ENCODE measurements at places on chromosomes 2 and 18.

DNA sequence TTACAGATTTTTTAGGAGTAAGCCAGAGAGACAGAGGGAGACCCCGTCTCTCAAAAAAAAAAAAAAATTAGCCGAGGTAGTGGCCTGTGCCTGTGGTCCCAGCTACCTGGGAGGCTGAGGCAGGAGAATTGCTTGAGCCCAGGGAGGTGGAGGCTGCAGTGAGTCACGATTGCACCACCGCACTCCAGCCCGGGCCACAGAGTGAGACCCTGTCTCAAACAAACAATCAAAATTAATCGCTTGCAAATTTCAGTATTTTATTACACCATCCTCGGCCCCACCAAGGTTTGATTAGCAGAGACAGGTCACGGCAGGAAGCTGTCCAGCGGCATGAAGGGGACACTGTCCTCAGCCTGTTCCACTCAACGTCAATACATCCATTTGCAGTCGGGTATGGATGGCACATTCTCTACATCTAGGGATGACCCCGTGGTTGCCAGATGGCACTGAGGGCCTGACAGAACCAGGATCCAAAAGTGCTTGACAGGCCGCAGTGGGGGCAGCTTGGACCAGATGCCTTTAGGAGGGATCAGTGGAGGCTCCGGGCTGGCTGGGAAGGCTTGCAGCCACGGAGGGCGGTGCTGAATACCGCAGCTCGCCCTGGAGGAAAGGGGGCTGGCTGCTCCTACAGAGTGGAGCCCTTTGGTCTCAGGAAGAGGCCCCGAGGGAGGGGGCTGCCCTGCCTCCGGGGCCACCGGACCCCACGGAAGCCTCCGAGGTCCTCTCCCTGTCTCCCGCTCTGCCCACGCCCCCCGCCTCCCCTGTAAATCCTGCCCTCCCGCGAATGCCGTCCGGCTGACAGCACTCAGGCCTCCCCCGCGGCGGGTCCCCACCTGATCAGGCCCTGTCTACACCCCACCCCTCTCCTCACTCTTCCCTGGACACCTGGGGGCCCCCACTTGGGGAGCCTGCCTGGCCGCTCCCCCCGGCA, 13.1 kb downstream of the ASPRV1 start:
- DNase-seq: no peak

GRCh38 chr2:189959450-189959849, 103.1 kb downstream of the MSTN start:
- no peak for DNase-seq

DNA sequence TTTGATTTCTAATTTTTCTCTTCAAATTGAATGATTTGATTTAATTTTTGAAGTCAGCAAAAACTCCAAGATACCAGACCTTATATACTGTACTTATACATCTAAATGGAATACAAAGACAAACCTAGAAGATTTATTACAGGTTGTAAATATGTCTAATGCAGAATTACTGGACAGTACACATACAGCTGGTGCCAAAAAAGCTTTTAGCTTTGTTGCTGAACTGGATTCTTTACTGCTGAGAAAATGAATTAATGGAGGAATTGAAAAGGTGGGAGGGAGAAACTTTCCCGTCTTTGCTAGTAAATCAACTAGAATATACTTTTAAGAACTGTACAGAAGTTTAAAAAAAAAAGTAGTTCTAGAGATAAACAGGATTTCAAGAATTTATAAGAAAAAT, 17.5 kb downstream of the C1D start:
- DNase-seq: no peak

DNA sequence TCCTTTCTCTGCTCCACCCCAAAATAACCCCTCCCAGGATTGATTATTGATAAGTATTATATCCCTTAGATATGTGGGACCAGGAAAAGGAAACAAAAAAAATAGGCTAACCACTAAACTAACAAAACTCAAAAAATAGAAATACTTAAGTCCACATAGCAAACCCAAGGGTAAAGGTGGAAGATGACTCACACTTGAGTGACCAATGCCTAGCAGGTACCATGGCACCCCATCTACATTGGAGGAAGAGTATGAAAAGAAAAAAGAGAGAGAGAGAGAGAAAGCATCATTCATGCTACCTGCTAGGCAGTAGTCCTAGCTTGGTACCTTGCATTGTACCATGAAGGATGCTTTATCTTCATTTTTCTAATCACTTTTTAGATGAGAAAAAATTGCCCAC, 6.3 kb downstream of the EXOC6B start:
- no peak for DNase-seq

DNA sequence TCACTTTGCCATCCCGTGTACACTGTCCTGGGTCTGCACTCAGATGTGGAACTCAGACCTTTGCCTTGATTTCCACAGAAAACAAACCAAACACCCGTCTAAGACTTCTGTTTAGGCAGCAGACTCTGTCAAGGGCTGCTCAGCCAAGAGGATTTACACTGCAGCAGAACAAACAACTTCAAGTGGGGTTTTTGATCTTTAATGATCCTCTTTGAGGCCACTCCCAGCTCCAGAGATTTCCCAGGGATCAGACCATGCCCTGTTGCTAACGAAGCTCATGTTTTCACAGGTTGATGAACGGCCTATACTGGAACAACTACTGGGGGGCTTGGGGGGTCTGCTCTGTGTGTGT, 52.5 kb upstream of the LGALSL start:
- no peak for DNase-seq

- DNase-seq: no peak
Measured at GRCh38 chr2:18119883-18120282, 241.4 kb downstream of the KCNS3 start.

GRCh38 chr2:164675687-164676086, 54.4 kb upstream of the GRB14 start:
- no peak for DNase-seq

GRCh38 chr2:50343150-50343830, 688.6 kb downstream of the NRXN1 start:
- no peak for DNase-seq

DNA sequence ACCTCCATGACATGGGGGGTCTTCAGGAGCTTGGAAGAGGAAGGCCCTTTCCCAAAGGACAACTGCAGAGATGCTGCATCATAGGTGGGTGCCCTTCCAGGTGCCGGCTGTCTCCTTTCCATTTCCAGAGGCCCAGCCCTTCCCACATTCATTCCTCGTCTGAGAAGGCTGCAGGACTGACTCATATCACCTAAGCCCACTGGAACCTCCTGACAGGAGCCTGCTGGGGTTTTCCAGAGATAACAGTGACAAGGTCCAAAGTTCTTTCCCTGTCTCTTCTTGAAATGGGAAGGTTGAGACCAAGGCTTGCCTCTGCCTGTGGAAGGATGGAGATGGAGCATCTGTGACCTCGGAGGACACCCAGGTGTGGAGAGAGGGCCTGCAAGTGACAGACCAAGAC, 3.6 kb upstream of the PRSS56 start:
- no peak for DNase-seq

DNA sequence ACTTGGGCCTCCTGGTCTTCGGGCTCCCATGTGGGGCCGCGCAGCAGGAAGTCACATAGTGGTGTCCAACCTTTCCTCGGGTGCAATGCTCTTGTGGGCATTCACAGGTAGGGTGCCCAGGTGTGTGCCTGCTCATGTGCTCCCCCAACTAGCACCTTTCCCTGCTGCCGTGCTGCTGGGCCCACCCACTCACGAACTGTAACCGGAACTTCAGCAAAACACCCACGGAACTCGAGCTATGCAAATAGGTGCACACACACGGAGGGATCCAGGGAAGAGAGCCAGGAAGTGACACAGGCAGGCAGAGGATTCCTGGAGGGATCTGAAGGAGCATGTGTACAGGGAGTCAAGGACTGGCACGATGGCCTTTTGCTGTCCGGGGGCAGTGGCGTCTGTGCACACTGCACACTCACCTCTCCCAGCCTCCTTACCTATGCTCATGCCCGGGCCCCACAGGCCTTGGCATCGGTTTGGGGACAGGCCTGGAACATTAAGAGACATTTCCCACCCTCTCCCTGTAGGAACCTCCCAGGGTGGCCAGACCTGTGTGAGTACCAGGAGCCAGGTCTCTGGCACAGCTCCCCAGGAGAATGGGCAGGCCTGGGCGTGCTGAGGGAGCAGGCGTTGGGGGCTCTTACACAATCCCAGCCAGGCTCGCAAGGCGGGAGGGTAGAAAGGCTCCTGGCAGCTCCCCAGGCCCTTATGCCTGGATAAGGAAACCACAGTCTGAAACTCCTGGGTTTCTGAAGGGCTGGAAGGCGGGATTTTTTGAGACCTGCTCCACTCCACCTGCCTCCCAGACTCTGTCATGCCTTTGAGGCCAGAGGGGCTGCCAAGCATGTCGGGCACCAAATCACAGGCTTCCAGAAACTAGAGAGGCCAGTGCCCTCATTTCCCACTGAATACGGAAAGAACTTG, 6.6 kb upstream of the PTMA start:
- no peak for DNase-seq

GRCh38 chr2:190701586-190701985, 52.7 kb downstream of the NAB1 start:
- DNase-seq: no peak

DNA sequence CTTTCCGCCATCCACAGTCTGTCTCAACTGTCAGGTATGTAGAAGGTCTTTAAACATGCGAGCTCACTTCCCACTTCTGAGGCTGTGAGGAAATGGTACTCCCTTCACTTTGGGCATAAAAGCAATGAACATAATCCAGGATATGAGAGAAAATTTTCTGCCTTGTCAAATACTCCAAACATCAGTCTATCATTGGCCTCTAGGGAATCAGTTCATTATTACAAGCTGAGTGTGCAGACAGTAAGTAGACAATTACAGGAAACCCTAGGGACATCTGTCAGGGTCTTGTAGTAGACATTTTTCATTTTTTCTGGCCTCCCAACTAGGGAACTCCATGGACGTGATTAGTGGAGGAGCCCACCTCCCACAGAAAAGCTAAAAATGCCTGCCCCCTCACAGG, 13.6 kb upstream of the APCDD1 start:
- DNase-seq: no peak

Measured in hypothalamus (tissue), 51 donors.